ENCODE measurements at places on chromosomes 5 and 9.

DNA sequence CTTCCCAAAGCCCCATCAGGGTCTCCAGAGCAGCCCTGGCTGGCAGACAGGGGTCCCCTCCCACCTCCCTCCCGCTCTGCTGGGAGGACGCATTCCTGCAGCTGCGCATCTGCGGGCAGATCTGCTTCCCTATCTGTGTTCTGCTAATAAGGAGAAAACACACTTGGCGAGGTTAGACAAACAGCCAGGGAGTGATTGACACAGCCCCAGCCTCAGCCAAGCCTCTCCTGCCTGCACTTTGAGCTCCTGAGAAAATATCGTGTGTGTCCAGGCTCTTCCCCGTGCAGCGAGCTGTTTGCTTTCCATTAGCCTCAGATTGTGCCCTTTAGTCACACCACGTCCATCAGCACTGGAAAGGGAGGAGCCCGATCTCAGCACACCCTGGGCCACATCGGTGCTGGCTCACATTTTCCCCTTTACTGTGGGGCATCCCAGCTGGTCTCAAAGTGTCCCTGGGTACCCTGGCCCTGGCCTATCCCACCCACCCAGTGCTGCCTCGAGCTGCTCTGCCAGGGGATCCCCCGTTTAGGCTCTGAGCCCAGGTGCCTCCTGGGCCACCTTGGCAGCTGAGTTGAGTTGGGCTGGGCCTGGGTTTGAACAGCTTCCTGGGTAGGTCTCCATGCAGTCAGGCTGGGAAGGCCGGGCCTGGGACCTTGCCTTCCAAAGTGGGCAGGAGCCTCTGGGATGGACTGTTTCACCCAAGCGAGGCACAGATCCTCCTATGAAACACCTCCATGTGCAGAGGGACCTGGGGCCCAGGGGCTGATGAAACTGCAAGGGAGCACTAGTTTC, 61.1 kb downstream of the BARX1 start:
- DNase-seq, result peak; percentile 67

DNA sequence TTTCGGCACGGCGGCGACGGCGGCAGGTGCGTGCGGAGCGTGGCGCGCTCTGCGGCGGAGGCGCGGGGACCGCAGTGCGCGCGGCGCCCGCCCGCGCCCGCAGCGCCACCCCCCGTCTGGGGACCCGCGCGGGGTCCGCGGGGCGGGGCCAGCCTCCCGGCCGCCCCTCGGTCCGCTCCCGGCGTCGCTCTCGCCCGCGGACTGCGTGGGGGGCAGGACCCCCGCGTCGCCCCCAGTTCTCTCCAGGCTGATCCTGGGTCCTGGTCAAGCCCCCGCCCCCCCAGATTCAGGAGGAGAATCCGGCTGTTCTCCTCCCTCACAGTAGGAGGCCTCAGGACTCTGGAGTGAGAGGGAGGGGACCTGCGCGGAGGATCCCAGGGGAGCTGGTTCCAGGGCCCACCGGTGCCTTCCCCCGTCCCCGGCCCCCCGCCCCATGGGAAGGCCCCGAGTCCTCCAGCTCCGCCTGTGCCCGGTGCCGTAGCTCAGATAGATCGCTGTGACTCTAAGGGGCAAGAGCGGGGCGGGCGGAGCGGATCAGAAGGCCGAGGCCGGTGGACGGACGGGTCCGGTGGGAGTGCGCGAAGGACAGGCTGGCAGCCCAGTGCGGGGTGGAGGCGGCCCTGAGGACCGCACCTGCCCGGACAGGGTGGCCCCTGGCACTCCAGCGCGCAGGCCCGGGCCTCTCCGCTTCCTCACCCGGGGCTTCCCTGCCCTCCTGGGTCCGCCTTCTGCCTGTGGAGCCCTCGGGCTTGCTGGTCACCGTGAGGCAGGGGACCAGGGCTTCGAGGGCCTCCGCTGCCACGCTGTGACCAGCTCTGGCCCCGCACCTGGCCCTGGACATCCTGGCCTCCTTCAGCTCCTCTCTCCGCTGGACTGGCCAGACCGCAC, at the start of gene RNF208:
Gene RNF208, minus strand, starts transcription at position 51 of the 888 bp plus-strand sequence. CDS start 1,028 bp downstream, outside the sequence.
- peak; percentile 66 for DNase-seq

DNA sequence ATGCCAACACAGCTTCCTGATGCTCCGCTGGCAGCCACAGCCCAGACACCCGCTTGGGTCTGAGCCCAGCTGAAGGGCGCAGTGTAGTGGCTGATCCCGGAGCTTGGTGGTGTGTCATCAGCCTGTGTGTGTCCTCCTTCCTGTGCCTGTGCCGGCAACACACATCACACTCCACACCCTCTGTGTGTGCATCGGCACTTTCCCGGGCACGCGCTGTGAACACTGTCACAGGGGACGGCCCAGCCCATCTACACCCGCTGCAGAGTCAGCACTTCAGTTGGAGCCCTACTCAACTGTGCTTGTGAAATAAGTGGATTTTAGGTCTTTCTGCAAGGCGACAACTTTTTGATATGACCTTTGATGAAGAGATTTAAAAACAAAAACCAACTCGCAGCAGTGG, 189.4 kb downstream of the IRX2 start:
- no peak for DNase-seq

- DNase-seq, result no peak
Observed at GRCh38 chr9:135664801-135665794, 2.0 kb downstream of the LCN9 start.

DNA sequence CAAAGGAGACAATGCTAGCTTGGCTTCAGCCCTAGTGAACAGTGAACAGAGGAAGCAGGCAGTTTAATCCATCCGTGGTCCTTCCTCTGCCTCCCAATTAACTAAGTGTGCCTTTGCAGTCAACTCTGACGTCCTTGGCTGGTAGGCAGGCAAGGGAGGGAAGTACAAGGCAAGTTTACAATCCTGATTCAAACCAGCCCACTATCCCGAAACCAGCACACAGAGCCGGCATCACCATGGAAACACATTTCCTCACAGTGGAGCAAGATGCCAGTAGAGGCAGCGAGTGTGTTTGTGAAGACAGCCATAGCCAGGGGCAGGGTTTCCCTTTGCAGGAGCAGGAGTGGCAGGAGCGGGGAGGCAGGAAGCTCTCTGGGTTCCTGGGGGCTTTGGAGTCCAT, 73.9 kb downstream of the GOLPH3 start:
- DNase-seq, result peak; percentile 61

Measured in stomach (tissue), 19 donors.